ENCODE measurements at places on chromosomes 1 and 21. TPM values are rescaled to one million over a fixed set of nuclear protein-coding genes. Genes with fewer than 3 reads are reported as not detected.

GRCh38 chr1:119475866-119476439, 31.1 kb upstream of the HSD3B1 start:
- peak; percentile 14 for DNase-seq

The TTC22 gene
- not detected for total RNA-seq

The ARMH1 gene
- 7.1 TPM for total RNA-seq

- DNase-seq: no peak
Measured at GRCh38 chr1:247366926-247367645, 35.4 kb upstream of the ZNF496 start.

DNA sequence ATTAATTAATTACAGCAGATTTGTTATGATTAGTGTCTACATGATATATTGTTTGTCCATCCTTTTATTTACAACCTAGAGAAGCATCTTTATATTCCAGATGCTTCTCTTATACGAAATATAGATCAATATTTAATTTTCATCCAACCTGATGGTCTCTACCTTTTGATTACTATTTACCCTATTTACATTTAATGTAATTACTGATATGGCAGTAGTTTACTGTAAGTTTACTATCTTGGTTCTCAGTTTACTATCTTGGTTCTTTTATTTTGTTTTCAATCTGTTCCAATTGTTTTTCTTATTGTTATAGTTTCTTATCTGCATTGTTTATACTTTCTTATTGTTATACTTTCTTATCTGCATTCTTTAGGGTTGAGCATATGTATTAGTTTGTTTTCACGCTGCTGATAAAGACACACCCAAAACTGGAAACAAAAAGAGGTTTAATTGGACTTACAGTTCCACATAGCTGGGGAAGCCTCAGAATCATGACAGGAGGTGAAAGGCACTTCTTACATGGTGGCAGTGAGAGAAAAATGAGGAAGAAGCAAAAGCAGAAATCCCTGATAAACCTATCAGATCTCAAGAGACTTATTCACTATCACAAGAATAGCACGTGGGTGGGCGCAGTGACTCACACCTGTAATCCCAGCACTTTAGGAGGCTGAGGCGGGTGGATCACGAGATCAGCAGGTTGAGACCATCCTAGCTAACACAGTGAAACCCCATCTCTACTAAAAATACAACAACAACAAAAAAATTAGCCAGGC, 28.9 kb downstream of the FAF1 start:
- DNase-seq: no peak

The PTCH2 gene
- total RNA-seq: 7.6 TPM

- no peak for DNase-seq
Measured at GRCh38 chr1:47684964-47685762, 247.3 kb downstream of the FOXD2 start.

The DNAJC6 gene
- 17.5 TPM for total RNA-seq

The CYP4Z1 gene
- 12.9 TPM for total RNA-seq

- no peak for DNase-seq
Measured at GRCh38 chr1:19844731-19845495, 29.8 kb upstream of the RNF186 start.

DNA sequence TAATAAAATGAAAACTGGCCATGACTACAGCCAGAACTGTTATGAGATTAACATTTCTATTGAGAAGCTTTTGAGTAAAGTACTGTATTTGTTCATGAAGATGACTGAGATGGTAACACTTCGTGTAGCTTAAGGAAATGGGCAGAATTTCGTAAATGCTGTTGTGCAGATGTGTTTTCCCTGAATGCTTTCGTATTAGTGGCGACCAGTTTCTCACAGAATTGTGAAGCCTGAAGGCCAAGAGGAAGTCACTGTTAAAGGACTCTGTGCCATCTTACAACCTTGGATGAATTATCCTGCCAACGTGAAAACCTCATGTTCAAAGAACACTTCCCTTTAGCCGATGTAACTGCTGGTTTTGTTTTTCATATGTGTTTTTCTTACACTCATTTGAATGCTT, 164.0 kb downstream of the NEK7 start:
- no peak for DNase-seq

DNA sequence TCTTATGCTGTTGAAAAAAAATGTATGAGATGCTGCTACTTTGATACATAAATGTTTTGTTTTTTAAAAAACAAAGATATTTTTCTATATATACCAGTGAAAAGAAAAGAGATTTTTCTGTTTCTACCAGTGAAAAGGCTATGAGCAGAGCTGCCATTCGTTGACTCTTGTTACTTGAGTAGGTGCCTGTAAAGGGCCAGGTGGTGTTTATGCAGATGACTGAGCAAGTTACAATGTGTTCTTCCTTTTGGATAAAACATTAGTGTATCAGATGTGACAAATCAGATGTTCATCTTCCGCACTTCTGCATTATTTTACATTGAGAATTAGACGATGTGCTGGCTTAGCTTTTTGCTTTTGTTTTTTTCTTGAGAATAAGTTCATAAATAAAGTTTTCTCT, 45.4 kb downstream of the BARHL2 start:
- no peak for DNase-seq

The BTF3L4 gene
- total RNA-seq: 38.7 TPM

DNA sequence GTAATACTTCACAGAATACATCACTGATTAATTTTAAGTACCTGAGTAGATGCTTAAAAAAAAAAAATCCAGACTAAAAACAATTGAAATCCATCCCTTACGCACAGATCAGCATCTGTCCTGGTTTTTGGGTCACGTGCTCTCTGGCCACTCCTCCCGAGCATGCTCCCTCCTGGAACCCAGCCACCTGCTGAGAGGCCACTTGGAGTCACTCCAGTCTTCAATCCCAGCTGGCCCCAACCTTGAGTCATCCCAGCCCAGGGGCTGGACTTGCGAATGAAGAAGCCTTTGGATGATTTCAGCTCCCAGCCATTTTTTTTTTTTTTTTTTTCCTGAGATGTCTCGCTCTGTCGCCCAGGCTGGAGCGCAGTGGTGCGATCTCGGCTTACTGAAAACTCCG, 8.9 kb downstream of the MAP1LC3C start:
- DNase-seq: peak; percentile 87

The FNDC10 gene
- 1.4 TPM for total RNA-seq

GRCh38 chr1:89356658-89357400, 7.0 kb upstream of the GBP6 start:
- DNase-seq: no peak

DNA sequence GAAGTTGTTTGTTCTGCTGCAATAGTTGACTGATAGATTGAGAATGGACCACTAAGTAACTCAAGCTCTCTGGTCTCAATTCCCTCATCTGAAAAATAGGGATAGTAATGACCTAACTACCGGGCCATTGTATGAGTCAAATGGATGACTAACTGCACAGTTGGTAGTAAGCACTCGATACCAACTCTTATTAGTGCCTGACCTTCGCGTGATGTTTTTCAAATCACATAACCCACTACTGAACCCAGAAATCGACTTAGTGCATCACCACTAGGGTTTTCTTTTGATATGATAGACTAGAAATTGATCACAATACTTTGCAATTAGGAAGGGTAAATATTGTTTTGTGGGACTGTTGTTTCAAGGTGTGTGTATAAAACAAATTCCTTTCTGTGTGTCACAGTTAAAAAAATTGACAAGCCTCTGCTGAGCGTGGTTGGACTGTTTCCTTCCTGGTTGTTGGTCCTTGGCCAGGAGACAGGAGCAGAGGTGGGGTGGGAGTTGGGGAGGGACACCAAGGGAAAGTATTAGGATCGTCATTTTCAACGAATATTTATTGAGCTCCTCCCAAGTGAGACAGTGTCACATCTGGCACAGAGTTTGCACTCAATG, 54.0 kb upstream of the LRP8 start:
- DNase-seq: no peak

- no peak for DNase-seq
Measured at GRCh38 chr1:21938732-21939538, 1.8 kb upstream of the HSPG2 start.

The WDR64 gene
- not detected for total RNA-seq

The ARHGEF10L gene
- 38.5 TPM for total RNA-seq

The PROK1 gene
- 6.9 TPM for total RNA-seq

DNA sequence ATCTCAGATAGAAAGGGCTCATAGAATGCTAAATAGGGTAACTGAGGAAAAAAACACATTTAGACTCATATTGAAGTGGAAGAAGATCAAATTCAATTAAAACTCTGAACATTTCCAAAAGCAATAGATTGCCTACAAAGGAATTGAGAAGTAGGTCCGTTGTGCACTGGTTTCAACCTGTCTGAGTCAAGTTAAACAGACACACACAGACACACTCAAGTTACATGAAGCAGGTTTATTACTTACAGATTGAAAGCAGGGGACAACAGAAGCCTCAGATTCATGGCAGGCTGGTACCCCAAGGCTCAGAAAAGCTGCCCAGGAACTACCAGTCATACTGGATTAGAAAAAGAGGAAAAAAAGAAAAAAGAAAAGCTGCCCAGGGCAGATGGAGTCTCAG, 20.7 kb upstream of the S100A2 start:
- no peak for DNase-seq
